ENCODE measurements at places on chromosomes 2 and 18.
A peak's percentile ranks its signal among the peaks of the same experiment; 100 is the strongest.

- DNase-seq = no peak
Observed at GRCh38 chr2:10613263-10613662, 76.5 kb downstream of the NOL10 start.

DNA sequence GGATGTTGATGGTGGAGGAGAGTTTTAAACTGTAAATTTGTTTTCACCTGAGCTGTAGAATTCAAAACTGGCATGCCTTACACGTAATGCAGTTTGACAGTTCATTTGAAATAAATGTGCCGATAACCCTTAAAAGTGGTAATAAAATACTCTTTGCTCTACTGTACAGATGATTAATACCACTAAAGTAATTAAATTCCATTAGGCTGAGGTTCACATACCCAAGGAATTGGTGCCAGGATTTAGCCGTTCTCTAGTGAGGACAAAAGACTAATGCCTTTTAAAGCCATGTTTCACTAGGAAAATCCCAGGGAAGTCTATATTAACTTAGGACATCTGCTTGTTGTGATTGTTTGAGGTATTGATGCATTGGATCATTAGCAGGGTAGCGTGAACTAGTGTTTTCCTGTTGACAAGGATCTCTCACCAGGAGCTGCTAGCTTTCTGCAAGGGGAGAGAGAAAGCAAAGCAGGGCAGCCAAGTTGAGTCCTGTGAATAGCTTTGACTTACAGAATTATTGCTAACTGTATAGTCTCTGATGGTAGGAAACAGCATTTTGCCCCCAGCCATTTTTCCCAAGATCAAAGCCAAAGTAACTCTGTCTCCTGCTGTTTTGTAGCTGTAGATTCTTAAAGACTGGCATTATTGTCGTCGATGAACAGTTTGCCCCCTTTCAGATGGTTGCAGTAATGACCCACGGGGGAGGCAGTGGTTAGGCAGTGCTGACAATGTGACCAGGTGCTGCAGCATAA, 280.9 kb upstream of the FANCL start:
- no peak for DNase-seq

GRCh38 chr2:867296-867695, 83.4 kb upstream of the SNTG2 start:
- DNase-seq = no peak

DNA sequence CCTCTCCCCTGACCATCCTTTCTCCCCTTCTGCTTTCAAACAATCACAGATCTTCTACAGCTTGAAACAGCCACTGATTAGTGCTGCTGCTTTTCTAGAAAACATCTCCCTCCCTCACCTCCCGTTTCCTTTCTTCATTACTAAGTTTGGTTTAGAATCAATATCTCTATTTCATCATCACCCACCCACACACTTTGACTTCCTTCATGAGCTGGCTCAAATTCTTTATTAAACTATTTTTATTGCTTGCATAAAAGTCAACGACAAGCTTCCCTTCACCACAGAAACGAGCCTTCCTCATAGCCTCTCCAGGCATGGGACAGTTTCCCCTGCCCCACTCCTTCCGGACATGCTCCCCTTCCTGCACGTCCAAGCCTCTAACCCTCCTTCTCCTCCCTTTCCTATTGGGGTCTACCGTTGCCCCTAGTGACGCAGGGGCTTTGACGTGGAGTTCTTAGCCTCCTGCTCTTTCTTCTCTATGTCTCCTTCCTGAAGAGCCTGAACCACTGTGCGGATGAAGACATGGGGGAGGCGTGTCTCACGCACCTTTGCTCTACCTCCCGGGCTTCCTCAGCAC, 172.0 kb downstream of the AFF3 start:
- no peak for DNase-seq

DNA sequence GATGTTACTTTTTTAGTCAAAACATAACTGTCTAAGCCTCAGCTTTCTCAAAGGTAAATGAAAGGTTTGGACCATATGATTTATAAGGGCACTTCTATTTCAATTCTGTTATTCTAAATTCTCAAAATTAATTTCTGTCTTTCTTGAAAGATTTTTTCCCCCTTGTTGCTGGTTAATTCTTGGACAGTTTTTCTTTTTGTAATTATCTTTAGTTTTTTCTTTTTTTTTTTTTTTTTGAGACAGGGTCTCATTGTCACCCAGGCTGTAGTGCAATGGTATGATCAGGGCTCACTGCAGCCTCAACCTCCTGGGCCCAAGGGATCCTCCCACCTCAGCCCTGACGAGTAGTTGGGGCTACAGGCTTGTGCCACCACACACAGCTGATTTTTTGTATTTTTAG, 121.0 kb upstream of the MYO3B start:
- DNase-seq = no peak

DNA sequence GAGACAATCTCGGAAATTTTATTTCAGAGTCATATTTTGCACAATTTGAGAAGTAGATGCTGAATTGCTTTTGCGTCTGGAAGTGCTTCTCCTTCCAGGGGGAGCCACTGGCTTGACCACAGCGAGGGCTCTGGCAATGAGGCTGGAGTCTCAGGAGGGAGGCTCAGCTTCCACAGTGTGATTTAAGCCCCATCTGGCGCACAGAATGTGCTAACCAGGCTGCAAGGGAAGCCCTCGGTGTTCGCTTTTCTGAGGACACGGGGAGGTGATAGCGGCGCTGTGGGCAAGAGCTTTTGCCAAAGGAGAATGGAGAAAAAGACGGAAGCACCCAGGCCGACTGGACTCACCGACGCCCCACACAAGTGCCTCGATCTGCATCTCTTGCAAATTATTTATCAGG, 52.4 kb downstream of the ADI1 start:
- no peak for DNase-seq

- DNase-seq = no peak
Observed at GRCh38 chr2:223075301-223076270, 23.6 kb downstream of the KCNE4 start.

GRCh38 chr18:62576845-62577512, 54.2 kb downstream of the ZCCHC2 start:
- DNase-seq = no peak

- DNase-seq = no peak
Observed at GRCh38 chr2:192487636-192488035, 292.9 kb upstream of the TMEFF2 start.

- DNase-seq = no peak
Observed at GRCh38 chr2:162188451-162188850, 36.4 kb upstream of the GCG start.

GRCh38 chr18:57561728-57562423, 24.6 kb downstream of the FECH start:
- peak; percentile 43 for DNase-seq

DNA sequence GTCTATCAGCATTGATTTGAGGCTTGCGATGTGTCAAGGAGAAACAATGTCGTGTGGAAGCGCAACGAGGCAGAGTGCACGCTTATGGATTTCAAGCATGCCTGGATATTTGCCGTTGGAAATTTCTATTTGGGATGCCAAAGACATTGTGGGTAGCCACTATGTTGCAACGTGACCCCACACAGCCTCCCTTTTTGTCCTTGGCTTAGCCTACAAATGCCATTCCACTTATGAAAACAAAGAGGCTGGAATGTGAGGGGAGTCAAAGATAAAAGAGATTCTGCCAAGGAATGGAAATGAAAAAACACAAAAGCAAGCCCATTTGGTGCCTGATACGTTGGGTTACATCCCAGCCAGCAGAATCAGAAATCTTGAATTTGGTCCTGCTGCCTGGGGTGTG, 721.2 kb downstream of the GALR1 start:
- DNase-seq = no peak

DNA sequence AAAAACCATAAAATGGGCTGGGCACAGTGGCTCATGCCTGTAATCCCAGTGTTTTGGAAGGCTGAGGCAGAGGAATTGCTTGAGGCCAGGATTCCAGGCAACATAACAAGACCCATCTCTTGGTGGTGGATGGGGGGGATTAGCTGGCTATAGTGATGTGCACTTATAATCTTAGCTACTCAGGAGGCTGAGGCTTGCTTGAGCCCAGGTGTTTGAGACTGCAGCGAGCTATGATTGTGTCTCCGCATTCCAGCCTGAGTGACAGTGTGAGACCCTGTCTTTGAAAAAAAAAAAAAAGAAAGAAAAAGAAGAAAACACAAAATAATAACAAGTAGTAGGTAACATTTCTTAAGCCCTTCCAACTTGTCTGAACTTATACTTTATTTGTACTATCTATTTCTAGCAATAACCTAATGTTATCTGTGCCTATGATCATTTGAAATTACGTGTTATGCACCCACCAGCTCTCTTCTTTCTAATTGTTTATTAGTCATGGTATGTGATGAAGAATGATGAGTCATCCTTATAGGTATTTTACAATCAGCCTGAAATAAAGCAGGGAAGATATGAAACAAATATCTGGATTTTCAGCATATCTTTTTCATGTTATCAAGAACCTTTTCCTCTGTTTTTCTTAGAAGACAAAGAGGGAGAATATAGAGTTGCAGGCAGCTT, 129.3 kb upstream of the UNC80 start:
- peak; percentile 6 for DNase-seq

DNA sequence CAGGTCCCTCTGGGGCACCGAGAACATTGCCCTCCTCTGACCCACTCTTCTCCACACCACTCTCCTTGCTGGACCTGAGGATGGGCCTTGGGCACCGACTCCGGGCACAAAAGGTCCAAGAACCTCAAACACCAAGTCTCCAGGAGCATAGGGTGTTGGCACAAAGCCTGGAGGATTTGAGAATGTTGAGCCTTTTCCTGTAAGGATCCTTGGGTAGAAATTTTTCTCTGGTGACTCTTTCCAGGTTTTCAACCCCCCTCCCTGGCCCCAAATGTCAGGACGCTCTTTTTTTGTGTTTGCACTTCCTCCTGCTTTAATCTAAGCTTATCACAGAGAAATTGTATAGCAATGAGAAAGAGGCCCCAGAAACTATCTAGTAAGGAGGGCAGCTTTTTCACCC, 9.2 kb downstream of the SPR start:
- no peak for DNase-seq

GRCh38 chr2:172986040-172986439, 89.6 kb upstream of the MAP3K20 start:
- peak; percentile 11 for DNase-seq

DNA sequence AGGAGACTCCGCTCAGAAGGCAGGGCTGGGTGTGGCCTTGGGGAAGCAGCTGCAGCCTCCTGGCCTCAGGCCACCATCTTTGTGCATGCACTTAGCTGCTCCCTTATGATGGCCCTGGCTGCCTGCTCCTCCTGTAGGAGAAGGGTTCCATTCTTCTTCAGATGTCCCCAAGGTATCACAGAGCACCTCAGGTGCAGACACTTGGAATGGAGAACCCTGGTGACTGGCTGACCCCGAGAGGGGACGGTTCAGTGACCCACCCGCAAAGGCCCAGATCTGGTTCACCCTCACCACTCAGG, 9.6 kb downstream of the GPAT2 start:
- no peak for DNase-seq

GRCh38 chr2:210562502-210563080, 6.2 kb downstream of the CPS1 start:
- DNase-seq = no peak

DNA sequence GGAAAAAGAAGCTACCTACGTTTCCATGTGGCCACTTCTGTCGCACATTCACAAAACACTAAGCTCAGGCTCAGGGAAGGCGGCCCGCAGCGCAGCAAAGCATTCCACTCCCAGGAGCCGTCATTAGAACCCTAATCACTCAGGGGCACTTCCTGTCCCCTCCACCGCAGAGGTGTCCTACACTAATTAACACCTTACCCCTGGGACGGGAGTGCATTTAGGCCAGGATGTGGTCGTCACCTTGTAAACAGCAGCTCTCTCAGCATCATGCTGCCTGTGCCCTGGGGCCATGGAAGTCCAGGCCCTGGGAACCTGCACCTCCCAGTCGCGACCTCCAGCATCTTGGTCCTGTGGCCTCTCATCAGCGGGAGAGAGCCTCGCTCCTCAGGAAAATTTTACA, 359.8 kb upstream of the SALL3 start:
- no peak for DNase-seq

- no peak for DNase-seq
Observed at GRCh38 chr2:54610700-54611099, 112.8 kb upstream of the EML6 start.

- DNase-seq = no peak
Observed at GRCh38 chr2:179768765-179769164, 92.6 kb downstream of the ZNF385B start.

GRCh38 chr2:25184254-25184653, 15.9 kb upstream of the POMC start:
- no peak for DNase-seq

- DNase-seq = no peak
Observed at GRCh38 chr18:23012249-23012648, 79.1 kb downstream of the RBBP8 start.

- DNase-seq = no peak
Observed at GRCh38 chr2:124778076-124778475, 753.0 kb downstream of the CNTNAP5 start.

- peak; percentile 47 for DNase-seq
Observed at GRCh38 chr18:42030586-42031182, 75.7 kb downstream of the PIK3C3 start.

GRCh38 chr2:239024226-239024625, 176.3 kb downstream of the TWIST2 start:
- DNase-seq = no peak

DNA sequence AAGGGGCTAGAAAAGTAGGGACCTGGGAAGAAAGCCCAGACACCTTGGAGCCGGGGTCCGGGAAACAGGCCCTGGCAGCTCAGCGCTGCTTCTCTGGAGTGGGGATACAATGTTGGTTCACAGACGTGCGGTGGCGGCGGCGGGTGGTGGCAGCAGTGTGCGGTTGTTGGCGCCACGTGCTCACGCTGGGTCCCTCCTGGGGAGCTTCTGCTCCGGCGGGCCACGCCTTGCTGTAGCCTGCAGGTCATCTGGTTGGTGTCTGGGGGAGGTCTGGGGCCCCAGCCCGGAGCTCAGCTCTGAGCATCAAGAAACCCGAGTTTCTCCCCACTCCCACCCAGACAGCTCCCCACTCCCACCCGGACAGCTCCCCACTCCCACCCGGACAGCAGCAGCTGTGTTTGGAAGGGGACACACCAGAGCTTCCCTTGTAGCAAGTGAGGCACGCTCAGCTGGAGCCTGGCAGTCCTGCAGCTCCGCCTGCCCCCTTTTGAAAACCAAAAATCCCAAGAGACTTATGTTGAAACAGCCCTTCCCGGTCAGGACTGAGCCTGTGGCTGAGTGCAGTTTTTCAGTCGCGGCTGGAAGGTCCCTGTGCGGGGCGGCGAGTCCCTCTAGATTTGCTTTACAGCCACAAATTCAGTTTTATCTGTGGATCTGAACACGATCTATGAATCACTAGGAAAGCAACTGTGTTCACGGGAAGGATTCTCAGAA, 46.9 kb downstream of the NFATC1 start:
- DNase-seq = no peak

DNA sequence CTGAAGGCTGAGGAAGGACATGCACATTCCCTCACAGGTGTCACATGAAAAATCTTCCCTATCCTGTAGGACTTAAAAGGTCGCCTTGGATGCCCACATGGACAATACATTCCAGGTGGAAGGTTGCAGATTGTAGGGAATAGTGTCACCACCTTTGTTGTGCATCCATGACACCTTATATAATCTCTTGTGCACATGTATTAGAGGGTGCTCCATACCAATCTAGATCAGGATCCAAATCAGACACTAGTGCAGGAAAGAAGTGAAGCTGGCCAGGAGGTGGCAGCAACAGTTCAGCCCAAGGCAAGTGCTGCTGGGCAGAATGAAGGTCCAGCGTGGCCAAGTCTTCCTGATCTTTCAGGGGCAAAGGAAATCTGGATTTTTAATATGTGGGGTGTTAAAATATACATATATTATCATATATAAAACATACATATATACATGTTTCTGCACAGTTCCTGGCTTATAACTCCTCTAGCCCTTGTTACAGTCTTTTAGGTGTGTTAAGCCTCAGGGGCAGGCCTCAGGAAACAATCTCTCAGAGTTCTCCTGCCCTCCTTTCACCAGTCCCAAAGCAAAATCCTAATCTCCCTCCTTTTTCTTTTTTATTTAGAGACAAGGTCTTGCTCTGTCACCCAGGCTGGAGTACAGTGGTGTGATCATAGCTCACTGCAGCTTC, 16.6 kb downstream of the NIF3L1 start:
- DNase-seq = peak; percentile 81

All from ACHN (cell line).